Neural progenitor cell (in vitro differentiated cells): ENCODE measurements at places on chromosomes 4 and X.

DNA sequence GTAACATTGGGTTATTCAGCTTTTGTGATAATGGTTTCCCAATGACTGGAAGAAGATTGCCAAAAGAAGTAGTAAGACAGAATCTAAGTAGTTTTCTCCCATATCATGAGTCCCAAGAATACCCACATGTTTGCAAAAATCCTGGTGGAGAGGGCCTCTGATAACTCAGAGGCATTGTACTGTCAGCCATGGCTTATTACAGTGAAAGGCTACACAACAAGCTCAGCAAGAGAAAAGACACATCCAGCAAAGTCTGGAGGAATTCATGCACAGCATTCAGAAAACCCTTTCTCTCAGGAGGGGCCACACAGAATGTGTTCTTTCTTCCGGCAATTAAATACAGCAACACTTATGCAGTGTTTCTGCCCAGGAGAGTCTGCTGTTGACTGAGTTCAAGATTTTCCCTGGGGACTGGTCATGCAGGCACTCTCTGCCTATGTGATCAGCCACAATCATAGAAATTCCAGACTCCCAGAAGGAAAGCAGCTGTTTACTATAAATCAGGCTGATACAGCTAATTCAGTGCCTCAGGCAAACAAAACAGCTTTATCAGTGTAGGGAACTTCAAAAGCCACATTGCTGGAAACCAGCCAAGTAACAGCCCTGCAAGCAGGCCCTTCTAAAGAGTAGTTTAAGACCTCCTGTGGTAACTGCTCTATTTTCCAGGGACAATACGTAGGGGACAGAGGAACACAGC, 937.1 kb downstream of the CCSER1 start:
- DNase-seq, result peak; percentile 80

DNA sequence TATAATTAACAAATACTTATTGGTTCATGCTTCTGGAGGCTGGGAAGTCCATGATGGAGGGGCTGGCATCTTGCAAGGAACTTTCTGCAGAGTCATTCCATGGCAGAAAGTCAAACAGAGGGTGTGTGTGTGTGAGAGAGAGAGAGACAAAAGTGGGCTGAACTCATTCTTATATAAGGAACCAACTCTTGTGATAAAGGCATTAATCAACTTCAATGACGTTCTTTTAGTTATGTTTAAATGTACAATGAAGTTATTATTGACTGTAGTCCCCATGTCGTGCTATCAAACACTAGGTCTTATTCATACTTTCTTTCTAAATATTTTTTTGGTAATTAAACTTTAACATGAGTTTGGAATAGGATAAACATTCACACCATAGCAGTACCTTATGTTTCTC, 1408.8 kb downstream of the STIM2 start:
- DNase-seq, result no peak

GRCh38 chrX:37904833-37905232, 57.5 kb upstream of the DYNLT3 start:
- no peak for DNase-seq

DNA sequence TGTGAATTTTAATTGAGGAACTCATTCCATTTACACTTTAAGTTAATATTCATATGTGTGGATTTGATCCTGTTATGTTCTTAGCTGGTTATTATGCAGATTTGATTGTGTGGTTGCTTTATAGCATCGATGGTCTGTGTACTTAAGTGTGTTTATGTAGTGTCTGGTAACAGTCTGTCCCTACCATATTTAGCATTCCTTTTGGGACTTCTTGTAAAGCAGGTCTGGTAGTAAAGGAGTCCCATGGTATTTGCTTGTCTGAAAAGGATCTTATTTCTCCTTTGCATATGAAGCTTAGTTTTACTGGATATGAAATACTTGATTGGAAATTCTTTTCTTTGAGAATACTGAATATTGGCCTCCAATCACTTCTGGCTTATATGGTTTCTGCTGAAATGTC, 76.6 kb downstream of the KLF8 start:
- no peak for DNase-seq

GRCh38 chr4:116515959-116516358, 569.4 kb downstream of the TRAM1L1 start:
- no peak for DNase-seq

- no peak for DNase-seq
These were observed 30.9 kb upstream of the GLRA3 start for GRCh38 chr4:174859904-174860303.

GRCh38 chr4:38002451-38003071, 42.4 kb downstream of the PTTG2 start:
- DNase-seq, result peak; percentile 28

DNA sequence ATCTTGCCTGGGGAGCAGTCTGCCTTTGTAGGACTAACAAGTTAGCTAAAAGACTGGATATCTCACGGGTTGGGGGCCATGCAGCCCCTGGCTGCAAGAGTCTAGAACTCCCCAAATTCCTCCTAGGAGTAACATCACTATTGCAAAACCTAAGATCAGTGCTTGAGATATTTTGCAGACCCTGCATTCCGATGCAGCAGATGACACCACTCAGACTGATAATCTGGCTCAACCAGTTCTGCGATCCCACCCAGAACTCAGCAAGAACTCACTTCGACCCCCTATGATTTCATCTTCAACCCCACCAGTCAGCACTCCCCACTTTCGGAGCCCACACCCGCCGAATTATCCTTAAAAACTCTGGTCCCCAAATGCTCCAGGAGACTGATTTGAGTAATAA, 834.0 kb downstream of the C4orf33 start:
- DNase-seq, result no peak

DNA sequence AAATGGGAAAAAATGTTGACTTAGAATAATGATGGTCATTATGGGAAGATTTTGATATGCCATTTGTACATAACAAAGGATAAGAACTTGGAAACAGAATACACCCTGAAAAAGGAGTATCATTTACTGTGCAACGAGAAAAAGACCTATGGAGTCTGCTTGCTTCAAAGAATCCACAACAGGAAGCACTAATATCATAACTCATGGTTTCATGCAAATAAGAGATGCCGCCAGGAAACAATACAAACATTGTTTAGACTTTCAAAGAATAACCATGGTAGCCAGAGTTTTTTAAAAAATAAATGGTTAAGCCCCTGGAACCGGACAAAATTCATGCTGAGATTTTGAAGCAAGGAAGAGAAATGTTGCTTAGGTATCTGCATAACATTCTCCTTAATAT, 139.9 kb upstream of the ETNPPL start:
- no peak for DNase-seq

- DNase-seq, result no peak
These were observed 27.7 kb downstream of the JADE1 start for GRCh38 chr4:128837198-128837597.

DNA sequence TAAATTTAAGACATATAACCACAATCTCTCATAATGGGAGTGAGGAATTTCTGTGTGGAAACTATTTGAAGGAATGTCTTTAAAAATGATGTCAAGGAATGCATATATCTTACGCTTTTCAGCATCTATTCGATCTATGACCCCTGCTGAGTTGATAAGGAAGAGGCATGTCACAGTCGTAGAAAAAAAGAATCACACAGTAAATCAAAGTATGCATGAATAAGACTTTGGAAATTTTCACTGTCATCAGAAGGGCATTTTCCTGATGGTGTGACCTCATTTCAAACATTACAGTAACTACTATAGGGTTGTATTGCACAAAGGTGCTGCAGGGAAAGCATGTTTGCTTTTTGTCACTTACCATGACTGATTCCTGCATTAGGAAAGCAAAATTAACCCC, 41.5 kb downstream of the REELD1 start:
- no peak for DNase-seq

- peak; percentile 41 for DNase-seq
These were observed 44.2 kb upstream of the ADAM29 start for GRCh38 chr4:174873931-174874330.

DNA sequence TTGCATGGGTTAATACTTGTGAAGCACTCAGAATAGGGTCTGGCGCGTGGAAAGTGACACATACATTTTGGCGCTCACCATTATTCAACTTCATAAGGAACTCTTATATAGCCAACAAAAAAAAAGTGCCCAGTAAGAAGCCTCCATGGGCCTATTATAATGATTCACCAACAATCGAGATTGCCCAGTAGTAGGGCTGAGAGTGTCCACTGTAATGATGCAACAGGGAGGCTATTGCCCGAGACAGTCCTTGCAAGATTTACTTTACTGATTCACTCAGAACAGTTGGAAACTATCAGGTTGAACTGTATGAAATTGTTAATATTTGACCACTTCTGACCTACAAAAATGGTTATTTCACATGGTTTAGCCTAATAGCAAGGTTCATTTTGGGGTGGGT, 86.0 kb downstream of the PJA1 start:
- no peak for DNase-seq

GRCh38 chr4:113384600-113384999, 335.1 kb downstream of the ANK2 start:
- DNase-seq, result no peak

DNA sequence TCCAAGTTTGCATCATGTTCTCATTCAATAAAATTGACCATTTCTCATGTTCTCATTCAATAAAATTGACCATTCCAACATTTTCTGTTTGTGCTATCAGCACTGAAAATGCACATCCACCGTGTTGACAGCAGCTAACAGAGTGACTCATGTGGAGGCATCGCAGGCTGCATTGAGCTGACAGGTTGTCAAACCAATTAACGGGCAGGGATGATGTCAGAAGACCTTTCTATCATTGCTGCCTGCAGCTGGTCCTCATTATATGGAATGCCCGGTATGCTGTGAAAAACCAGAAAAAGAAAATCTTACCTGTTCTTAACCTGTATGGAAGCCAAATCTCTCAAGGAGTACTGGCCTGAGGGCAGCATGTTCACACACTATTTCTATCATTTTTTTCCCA, 202.0 kb downstream of the SMIM20 start:
- DNase-seq, result no peak

GRCh38 chr4:3836756-3837601, 70.8 kb downstream of the ADRA2C start:
- peak; percentile 55 for DNase-seq

DNA sequence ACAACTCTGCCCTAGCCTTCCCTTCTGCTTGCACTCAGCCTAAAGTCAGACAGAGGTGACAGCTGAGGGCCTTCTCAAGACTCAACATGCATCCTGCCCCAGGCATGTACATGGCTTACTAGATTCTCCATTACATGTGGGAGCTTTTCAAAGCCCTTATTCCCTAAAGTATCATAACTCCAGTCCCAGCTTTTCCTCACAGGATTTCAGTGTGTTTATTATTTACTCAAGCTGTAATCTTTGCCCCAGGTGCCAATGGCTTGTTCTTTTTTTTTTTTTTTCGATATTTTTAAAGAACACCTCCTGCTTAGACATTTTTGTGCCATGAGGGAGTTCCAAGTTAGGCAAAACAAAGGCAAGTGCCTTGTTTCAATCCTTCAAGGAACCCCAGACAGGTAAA, 154.0 kb upstream of the RADX start:
- no peak for DNase-seq

- no peak for DNase-seq
These were observed 41.8 kb upstream of the VEGFC start for GRCh38 chr4:176834531-176834930.

GRCh38 chr4:39698424-39699009, 581 bp downstream of the UBE2K start:
- peak; percentile 77 for DNase-seq

DNA sequence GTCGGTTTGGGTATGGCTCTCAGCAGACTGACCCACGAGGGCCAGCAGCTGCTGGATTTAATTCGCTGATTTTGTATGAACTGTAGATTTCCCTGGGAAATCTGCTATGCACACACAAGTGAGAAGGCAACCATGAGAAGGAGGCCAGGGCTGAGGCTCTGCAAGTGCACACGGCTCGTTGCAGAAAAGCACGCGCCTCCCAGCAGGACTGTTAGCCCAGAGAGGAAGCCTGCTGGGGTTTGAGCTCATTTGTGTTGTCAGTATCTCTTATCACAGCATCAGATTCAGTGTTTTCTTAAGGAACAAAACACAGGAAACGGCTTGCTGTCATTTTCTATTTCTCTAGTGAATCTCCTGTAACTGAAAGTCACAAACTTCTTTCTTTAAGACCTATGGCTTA, 296.2 kb upstream of the FAT1 start:
- DNase-seq, result peak; percentile 33
